Liver (tissue), 10 donors: ENCODE measurements at places on chromosomes 5 and 9.

DNA sequence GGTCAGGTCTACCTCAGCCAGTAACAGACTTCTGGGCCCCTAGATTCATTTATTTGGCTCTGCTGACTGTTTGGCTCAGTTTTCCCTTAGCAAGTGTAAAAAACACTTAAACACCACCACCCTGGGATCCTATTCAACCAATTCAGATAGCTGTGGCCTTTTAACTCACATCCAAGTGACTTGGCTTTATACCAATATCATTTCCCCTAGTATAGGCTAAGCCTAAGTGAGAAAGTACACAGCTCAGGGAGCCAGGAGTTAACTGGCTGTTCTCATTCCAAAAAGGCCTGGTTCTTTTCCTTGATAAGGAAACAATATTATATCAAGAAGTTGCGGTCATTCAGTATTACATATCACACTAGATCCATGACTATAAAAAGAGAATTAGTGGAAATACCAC, 163.5 kb downstream of the ARL15 start:
- no peak for DNase-seq

GRCh38 chr9:33082128-33082527, 5.7 kb upstream of the SMU1 start:
- DNase-seq = no peak

DNA sequence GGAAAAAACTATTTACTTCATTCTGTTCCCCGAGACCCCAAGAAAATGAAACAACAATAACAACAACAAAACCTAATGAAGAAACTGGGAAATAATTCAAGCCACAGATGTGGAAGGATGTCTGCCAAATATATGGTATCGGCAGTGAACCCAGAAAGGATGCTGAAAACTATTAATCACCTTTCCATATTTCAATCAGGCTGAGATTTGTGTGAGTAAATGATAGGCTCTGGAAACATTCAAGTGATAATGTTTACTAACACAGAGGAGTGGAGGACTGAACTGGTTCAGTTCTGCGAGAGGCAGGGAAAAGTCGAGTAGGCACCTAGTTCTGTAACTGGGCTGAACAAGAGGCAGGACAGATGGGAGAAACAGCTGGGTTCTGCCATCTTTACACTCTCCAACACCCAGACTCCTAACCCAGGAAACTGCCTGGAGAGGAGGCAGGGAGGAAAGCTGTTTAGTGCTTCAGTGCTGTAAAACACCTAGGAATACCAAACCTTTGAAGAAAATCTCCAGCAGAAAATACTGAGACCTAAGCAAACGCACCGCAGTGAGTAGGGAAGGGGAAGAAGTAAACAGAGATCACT, 96.8 kb upstream of the GNA14 start:
- DNase-seq = no peak

GRCh38 chr5:133360693-133361472, 251.5 kb downstream of the FSTL4 start:
- no peak for DNase-seq

- peak; percentile 37 for DNase-seq
These were observed 93.0 kb downstream of the YTHDC2 start for GRCh38 chr5:113606298-113607134.

DNA sequence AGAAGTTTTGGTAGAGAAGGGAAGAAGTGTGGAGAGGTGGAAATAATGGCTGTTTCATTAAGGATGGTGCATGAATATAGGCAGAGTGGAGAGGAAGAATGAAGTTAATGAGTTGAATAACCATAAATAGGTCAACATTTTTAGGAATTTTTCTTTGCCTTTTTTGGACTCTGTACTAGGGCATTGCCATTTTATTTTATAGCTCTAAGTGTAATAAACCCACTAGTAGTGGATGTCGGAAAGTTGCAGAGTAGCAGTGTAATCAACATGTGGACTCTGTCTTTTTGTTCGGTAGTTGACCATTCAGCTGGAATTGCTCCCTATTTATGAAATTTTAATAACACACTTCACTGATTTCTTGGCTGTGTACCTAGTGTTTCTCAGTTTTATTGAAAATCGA, 199.1 kb downstream of the WDR70 start:
- DNase-seq = no peak

DNA sequence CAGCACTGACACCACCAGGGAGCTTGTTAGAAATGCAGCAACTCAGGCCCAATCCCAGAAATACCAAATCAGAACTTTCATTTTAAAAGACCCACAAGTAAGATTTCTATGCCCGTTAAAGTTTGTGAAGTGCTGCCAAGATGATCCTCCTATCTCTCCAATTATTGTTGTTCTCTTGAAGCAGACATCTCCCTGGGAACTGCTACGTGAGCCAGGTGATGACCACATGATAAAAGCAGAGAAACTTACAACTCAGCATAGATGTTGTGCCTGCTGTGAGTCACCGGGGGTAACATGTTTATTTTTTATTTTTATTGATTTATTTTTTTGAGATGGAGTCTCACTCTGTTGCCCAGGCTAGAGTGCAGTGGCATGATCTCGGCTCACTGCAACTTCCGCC, 34.4 kb downstream of the GCNT4 start:
- no peak for DNase-seq

DNA sequence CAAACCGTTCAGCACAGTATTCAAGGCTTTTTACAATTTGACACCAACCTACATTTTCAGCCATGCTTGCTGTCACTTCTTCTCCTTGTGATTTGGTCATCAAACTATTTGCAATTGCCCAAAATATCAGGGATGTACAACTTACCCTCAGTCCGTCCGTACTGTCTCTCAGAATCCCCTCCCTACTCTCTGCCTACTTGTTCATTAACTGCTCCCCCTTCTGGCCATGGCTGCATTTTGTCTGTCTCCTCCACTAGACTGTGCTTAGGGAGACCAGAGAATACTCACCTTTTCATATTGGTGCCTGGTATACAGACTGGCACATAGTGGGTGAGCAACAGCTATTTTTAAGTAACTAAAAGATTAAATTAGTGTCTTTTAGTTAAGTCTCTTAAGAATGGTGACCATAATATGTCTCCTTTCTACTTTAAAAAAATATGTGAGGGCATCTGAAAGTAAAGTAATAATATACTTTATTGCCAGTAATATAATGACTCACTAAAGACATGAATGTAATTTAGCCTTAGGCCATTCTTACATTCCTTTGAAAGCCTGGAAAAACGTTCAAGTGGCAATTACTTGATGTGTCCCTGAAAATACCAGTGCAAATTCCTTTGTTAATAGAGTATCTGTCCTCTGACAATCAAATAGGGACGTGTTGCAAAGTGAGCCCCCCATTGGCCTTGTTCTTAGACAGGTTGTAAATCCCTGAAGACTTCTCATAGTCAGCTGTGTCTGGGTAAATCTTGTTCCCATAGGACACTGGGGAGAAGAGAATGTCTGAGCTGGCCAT, 27.8 kb downstream of the PRLR start:
- no peak for DNase-seq

GRCh38 chr5:148408092-148408491, 24.3 kb downstream of the FBXO38 start:
- no peak for DNase-seq

- no peak for DNase-seq
These were observed 16.9 kb upstream of the SLC22A4 start for GRCh38 chr5:132277256-132277655.

DNA sequence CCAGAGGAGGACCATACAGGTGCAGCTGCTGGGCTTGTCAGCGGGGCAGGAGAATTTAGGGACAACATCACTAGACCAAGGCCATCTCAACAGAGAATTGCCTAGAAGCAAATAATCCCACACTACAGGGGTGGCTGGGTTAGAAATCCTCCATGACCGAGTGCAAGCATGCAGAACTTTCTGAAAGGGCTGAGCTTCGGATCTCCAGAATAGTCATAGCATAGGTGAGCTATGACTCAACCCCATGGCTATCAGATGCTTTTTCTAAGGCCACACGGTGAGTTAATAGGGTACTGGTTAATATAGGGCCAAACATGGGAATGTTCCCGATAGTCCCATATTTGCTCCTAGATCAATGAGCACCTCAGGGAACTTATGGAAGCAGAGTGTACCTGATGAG, 4.2 kb downstream of the KCNIP1 start:
- no peak for DNase-seq

DNA sequence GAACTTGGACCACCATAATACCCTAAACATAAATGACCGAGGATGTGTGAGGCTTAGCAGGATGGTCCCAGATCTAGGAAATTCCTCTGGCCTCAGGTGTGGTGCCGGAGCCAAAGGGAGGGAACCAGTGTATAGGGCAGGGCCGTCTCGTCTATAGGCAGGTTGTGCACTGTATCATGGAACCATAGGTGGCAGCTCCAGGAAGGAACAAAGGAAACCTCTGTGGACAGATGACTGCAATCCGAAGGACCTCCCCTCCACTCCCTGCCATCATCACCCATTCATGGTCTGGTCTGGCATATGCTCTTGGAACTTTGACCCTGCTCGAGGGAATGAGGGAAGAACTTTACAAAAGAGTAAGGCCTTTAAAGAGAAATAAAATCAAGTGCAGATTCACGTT, 2.9 kb upstream of the MACIR start:
- no peak for DNase-seq

DNA sequence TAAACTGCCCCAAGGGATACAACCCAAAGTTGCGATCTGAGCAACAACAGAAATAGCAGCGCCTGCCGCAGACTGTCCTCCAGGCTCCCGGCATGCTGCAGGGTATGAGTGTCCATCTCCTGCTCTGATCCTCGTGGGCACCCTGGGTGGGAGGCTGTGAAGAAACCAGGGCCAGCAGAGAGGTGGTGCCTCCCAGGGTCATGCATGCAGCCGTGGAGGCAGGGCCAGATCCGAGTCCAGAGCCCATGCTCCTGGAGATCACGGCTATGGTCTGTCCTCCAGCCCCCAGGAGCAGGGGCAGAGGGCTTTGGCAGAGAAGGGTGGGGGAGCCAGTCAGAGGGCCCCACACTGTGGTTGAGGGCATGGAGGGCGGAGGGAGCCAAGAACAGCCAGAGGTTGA, 29.0 kb downstream of the HRH2 start:
- DNase-seq = no peak

GRCh38 chr9:131997779-131998178, 81.9 kb downstream of the MED27 start:
- DNase-seq = no peak

DNA sequence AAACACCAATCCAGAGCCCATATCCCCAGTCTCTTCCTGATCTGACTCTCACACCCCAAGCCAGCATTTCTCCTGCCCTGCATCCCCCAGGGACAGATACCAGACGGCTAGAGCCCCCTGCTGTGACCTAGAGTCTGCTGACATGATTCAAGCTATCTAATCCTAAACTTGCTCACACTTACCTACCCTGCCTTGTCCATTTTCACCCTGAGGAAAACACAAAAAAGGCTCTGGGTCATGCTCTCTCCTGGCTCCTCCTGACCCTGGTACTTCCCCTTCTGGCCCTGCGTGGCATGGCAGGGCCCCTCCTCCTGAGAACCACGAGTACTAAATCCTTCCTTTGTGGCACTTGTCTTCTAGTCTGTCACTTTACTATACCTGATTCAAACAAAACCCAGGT, 2.8 kb upstream of the ARRDC1 start:
- DNase-seq = no peak

DNA sequence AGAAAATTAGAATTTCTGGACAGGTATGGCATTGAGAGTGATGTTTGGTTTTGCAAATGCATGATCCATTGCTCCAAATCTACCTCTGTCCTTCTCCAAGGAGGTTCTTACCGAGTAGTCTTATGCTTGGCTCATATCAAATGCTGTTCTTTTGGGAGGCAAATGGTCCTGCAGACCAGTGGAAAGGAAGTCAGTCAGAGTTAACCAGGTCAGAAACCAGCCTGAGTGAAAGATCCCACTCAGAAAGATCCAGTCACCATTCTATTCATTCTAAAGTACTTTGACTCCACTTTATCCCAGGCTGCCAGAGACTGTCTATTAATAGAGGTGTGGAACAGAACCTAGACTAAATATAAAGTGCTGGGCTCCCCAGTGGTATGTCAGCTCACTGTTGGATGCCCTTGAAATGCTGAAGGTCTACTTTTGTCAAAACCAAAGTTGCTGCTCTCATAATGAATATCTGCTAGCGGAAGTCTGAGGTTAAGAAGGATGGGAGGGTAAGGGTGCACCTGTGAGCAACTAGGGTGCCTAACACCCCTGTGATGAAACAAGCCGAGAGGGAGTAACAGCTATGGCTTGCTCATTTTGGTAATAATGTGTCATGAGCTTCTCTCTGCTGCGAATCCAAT, 302.2 kb downstream of the ZNF608 start:
- DNase-seq = no peak

- DNase-seq = peak; percentile 51
These were observed at the start of gene FST for GRCh38 chr5:53480416-53481158. TSS of gene FST (plus strand) at chr5:53480629. CDS start at chr5:53480792, 163 bp downstream.

- no peak for DNase-seq
These were observed at the start of gene TRAF1 for GRCh38 chr9:120926397-120926928. TSS of gene TRAF1 (minus strand) at chr9:120926796. CDS start at chr9:120926075, 721 bp downstream.
